Activated T-helper 1 cell treated with anti-CD3 and anti-CD28 coated beads, Interleukin-2, amount 50 U/mL, for 16 hours (primary cell): ENCODE measurements at places on chromosomes 5 and 9.

DNA sequence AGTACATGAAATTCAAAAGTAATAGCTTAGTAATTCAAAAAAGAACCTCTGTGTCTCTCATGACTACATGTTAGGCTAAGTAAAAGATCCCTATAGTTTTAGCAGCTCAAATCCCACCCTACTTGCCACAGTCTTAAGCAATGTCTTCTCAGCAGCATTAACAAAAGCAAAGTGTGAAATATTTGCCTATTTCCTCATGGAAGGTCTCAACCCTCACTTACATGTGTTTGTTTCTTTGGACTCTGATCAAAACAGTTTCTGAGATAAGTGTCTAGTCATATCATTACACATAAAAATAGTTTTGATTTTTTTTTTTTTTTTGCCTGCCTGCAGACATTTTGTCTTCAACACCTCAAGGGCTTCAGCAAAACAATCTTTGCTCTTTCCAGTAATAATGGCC, 310.5 kb downstream of the CETN3 start:
- DNase-seq: no peak

GRCh38 chr5:163459819-163460561, at the start of gene NUDCD2:
NUDCD2 (minus strand) TSS chr5:163460102; CDS start chr5:163460050, 52 bp downstream.
- peak; percentile 92 for DNase-seq

- DNase-seq: no peak
These were observed 9.5 kb upstream of the HAND1 start for GRCh38 chr5:154487541-154487940.

DNA sequence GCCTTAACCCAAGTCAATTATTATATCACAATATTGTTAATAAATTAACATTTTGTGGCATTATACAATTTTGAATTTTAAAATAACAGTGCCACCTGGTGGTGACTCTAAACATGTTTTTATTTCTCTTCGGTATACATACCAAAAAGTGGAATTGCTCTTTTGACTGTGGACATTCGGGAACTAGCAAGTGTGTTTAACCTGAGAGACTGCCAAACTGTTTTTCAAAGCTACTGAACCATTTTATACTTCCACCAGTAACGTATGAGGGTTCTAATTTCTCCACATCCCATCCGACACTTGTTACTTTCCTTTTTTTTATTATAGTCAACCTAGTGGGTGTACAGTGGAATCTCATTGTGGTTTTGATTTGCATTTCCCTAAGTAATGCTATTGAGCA, 18.3 kb upstream of the HSDL2 start:
- DNase-seq: no peak

- DNase-seq: no peak
These were observed 23.1 kb upstream of the ERCC6L2 start for GRCh38 chr9:95852059-95853032.

- DNase-seq: no peak
These were observed 136.8 kb downstream of the ESM1 start for GRCh38 chr5:54848581-54848980.

DNA sequence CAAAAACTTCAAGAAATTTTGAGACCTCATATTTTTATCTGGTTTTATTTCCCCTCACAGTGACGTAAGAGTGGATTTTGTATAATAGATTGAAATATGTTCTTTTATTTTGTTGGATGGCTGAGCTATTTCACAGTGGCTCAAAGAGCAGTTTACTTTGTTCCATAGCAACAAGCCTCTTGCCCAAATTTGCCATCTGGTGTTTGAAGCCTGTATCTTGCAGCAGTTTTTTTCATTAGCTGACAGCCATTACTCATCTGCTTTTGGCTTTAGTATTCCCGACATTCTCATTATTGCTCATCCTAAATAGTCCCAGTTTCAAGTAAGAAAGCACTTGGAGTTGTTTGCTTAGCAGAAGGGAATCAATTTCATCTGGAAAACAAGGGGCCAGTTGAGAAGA, 36.3 kb downstream of the GDA start:
- no peak for DNase-seq
